Stimulated activated CD4-positive, alpha-beta T cell treated with anti-CD3 and anti-CD28 coated beads, Interleukin-15, amount 100 ng/mL, for 1 hour (primary cell): ENCODE measurements at places on chromosomes 12 and 14.

- no peak for DNase-seq
These were observed 3.7 kb upstream of the TRPV4 start for GRCh38 chr12:109836916-109837315.

- DNase-seq = no peak
These were observed 64.8 kb upstream of the MAX start for GRCh38 chr14:65167072-65167645.

DNA sequence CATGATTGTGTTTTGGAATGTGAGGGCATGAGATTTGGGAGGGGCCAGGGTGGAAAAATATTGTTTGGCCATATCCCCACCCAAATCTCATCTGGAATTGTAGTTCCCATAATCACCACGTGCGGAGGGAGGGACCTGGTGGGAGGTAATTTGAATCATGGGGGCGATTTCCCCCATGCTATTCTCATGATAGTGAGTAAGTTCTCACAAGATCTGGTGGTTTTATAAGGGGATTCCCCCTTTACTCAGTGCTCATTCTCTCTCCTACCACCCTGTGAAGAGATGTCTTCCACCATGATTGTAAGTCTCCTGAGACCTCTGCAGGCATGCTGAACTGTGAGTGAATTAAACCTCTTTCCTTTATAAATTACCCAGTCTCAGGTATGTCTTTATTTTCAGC, 15.7 kb downstream of the OR10P1 start:
- DNase-seq = no peak

DNA sequence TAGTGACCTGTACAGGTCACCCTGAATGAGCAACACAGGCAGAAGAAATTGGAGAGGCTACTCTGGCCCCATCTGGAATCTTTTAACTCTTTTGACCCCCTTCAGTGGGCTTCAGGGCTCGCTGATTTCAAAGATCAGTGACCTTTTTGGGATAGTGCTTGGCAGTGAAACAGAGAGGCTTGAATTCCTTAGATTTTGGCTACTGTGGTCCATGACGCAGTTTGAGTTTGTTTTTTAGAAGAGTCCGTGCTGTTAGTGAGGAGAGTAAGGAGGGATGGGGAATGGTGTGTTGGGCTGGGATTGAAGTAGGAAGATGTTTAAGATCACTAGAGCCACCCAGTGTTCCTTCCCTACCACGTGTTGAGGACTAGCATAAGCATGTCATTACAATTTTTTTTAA, 16.5 kb downstream of the TMEM30B start:
- no peak for DNase-seq

GRCh38 chr12:115311875-115312274, 627.9 kb upstream of the TBX3 start:
- DNase-seq = no peak

- DNase-seq = no peak
These were observed 31.2 kb upstream of the ADGRD1 start for GRCh38 chr12:130922511-130922953.

- DNase-seq = no peak
These were observed 24.3 kb downstream of the MAPK1IP1L start for GRCh38 chr14:55075628-55076175.

DNA sequence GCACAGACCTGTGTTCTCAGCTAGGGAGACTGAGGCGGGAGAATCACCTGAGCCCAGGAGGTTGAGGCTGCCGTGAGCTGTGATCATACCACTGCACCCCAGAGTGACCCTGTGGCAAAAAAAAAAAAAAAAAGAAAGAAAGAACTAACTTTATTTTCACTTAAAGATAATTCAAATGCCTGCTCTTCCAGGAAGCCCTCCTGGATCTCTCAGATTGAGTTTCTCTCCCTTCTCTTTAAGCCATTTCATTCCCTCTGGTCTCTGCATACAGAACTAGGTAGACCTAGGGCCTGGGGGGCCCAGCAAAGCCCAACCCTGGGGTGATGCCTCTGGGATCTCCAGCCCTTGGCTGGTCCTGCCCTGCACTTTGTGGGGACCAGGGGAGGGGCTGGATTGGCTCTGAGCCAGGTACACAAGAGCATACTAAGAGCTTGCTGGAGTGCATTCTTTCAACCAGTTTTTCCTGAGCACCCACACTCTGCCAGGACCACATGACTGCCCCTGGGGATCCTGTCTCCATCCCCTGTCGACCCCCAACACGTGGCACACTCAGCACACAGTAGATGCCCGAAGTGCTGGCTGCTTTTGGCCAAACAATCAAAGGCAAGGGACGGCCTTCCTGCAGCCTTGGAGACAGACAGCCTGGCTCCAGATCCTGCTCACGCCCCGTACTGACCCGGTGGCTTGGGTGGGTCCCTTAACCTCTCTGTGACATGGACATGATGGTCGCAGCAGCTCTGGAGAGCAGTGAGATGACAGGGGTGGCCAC, 52.7 kb downstream of the CYP46A1 start:
- no peak for DNase-seq

GRCh38 chr14:75514673-75515628, 7.3 kb upstream of the BATF start:
- peak; percentile 24 for DNase-seq

- DNase-seq = no peak
These were observed 1.1 kb downstream of the CPNE6 start for GRCh38 chr14:24072436-24072835.

DNA sequence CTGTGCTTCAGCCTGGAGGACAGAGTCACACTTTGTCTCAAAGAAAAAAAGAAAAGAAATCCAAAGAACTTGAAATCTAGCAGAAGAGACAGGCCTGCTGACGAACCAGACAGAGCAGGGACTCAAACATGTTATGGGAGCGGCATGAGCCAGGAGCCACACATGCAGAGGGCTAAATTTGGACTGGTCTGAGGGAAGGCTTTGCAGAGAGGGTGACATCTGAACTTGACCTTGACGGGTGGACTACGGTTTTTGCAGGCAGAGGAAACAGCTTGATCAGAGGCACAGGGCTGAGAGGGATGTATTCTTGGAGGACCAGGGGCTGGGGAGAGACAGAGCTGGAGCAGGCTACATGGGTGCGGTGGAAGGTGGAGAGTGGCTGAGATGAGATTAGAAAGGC, 20.5 kb upstream of the SLC24A4 start:
- no peak for DNase-seq

- DNase-seq = no peak
These were observed 45.6 kb downstream of the PITPNM2 start for GRCh38 chr12:123105211-123105826.

DNA sequence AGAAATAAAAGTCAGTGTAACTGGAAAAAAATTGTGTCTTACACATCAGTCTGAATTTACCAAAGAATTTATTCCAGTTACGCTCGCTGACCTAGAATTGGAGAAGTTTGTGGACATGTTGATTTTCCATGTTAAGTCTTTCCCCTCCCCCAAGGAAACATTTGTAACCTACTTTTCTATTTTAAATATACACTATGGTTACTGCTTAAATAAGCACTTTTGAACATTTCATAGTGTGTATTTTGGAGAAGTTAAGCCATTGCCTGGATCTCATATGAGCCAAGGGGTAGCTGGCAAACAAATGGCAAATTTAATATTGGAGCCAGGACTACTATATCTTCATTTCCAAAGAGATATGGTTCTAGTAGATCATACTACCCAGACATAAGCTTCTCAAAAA, 42.9 kb upstream of the NT5DC3 start:
- DNase-seq = no peak

- DNase-seq = no peak
These were observed 3.5 kb downstream of the FMNL3 start for GRCh38 chr12:49703647-49704137.

DNA sequence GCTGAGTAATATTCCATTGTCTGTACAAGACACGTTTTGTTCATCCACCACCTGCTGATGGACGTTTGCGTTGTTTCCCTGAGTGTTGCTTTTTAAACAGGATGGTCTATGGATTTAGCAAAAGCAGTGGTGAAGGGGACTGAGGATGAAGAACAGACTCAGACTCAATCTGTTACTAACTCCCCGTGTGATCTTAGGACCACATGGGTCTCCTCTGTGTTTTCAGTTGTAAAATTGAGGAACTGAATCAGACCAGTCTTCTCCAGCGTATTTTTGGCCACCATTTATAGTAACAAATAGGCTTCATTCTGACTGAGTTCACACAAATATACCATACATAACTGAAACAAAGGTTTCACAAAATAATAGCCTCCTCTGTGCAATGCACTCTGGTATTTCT, 85.6 kb downstream of the FOXN3 start:
- no peak for DNase-seq

DNA sequence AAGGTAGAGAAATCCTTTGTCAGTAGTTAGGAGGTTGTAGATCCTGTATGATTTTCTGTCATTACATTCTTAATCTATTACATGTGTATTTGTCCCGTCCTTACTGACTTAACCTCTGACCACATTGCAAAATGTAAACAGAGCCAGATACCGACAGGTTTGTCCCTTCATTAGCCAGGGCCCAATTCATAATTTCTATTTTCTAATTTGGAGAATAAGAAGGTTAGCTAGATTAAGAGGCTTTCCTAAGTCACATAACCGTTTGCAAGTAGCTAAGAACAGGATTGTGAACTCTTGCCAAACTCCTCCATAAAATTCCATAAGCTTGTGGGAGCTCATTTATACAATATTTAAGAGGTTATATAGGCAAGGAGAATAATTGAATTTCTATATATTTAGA, 352.6 kb downstream of the RAD51B start:
- no peak for DNase-seq

DNA sequence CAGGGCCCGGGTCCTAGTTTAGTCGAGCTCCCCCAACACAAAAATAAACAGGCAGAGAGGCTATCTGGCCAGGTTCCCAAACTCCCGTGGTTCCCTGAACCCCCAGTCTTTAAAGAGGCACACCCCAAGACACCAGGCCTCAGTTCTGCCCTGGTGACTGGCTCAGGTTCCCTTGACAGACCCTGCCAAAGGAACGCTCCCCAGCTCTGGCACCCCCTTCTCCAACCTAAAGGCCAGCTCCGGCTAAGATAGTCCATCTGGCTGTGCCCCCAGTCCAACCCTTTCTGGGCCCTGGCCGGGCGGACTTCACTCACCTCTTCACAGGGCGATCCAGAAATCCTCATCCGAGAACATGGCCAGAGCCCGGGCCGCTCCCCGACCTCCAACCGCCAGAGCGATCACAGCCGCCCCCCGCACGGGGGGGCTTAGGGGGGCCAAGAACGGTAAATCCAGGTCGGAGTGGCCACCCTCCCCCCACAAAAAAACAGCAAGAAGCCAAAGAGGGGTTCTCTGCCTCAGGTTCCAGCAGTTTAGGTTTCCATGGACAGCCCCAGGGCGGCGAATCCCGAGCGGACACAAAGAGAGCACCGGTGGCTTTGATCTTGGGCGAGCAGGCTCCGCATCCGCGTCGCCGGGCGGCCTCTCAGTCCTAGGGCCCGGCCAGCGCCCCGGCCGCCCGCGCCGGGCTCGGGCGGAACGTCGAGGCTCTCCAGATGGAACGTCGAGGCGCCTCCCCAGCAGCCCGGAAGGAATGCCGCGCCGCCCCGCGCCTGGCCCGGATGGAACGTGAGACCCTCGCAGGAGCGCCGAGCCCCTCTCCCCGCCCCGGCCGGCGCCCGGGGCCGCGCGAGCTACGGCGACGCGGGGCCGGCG, 1.1 kb downstream of the KMT2D start:
- no peak for DNase-seq

GRCh38 chr14:61476754-61477410, 155.5 kb downstream of the PRKCH start:
- DNase-seq = no peak

- no peak for DNase-seq
These were observed 133.2 kb upstream of the NOVA1 start for GRCh38 chr14:26730929-26731618.

DNA sequence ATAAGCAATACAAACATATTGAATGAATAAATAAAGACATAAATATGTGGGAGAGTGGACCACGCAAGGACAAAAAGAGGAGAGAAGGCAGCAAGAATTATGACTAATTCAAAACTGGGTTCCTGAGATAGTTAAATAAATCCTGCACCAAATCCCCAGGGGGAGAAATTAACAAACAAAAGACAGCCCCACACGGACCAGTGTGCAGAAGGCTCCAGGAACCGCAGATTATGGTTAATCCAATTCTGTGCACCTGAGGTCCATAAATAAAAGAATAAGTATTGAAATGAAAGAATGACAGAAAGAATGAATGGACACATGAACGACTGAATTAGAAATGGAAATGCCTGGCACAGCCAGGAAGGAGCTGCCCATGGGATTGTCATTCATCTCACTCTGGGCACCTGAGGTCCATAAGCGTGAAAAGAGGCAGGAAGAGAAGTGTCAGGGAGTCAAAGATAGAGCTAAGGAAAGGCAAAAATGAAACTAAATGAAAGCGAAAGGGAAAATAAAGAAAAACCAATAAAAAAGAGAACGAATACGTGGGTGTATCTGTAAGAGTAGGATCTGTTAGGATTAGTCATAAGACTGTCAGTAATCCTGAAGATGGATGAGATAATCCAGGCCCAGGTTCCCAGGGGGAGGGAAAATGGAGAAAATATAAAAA, 23.3 kb downstream of the MEG3 start:
- no peak for DNase-seq

DNA sequence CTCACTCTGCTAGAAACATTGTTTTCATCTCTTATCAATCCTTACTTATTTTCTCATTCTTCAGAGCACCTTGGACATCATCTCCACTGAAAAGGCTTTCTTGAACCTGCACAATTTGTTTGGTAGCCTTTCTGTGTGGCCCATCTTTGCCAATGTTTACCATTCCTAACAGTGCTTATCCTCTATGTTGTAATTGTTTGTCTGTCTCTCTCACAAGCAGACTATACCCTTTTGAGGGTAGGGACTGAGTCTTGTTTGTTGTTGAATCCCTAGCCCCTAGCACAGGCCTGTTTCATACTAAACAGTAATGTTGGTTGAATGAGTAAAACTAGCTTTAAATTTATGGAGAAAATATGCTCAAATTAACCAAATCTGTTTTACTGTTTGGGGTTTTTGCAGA, 9.2 kb downstream of the MRPL42 start:
- DNase-seq = no peak

DNA sequence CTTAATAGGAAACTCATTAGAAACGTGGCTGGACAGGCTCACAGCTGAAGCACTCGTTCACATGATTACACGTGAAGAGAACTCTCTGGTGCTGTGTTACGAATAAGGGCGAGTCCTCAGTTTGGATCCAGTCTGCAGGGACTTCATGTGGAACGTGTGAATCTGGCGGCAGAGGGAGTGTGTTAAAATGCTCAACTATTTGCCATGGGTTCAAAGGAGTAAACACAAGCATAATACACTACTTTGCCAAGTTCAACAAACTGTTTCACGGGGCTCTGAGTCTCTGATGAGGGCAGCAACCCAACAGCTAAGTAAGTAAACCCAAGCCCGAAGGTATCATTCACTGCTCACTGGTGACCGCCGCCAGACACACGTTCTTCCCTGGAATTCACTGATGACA, 42.4 kb downstream of the NUAK1 start:
- DNase-seq = no peak

GRCh38 chr12:94707892-94708291, 57.5 kb upstream of the TMCC3 start:
- no peak for DNase-seq
